ENCODE measurements at places on chromosomes 6 and 20.
A peak's percentile ranks its signal among the peaks of the same experiment; 100 is the strongest.

DNA sequence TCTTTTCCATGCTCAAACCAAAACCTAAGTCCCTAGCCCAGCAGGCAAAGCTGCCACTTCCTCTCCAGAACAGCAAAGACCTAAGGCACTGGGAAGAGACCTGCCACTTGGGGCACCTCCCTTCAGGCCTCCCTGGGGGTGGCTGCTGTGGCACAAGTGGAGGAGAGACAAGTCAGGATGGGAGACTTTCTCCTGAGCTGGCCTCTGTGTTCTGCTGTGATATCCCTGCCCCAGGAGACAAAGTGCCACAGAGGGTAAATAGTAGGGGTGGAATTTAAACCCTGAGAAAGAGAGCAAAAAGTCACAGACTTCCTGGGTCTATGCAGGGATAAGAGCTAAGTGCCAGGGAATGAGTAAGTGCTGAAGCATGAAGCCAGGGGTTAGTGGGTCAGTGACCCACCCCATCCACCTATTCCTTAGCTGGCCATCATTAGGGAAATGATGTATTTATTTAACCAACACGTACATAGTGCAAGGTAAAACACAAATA, 84.2 kb downstream of the MRPL14 start:
- DNase-seq: peak; percentile 21

DNA sequence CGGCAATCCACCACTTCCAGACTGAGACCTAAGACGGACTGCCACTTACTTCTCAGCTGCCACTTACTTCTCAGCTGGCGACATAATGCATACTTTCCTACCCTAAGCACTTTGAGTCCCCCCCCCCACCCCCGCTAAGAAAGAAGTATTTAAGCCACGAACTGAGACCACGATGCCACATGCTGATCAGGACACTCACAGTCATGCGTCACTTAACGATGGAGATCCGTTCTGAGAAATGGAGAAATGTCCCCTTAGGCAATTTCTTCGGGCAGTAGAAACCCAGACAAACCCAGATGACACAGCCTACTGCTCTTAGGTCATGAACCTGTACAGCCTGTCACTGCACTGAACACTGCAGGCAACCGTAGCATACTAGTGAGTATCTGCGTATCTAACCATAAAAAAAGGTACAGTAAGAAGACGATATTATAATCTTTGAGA, 690 bp downstream of the IFNGR1 start:
- peak; percentile 97 for DNase-seq

DNA sequence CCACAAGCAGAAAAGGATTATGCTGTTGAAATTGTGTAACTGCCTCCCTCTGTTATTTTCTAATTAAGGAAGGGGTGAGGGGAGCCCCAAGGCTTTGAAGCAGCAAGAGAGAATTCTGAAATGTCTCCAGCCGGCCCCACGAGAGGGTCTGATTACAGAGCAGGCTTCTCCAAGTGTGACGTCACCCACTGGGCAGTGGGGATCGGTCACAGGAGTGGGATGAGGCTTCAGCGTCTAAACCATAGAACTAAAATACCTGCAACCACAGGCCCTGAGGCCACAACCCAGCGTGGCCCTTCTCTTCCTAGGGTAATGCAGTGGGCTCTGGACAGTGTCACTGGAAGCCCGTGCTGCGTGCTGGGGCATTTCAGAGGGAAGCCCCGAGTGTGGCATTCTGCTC, 38.6 kb upstream of the APCDD1L start:
- DNase-seq: no peak

- DNase-seq: peak; percentile 59
Observed at GRCh38 chr6:166989427-166990032, 9.7 kb upstream of the CEP43 start.

- no peak for DNase-seq
Observed at GRCh38 chr6:113674075-113674474, 183.1 kb upstream of the MARCKS start.

DNA sequence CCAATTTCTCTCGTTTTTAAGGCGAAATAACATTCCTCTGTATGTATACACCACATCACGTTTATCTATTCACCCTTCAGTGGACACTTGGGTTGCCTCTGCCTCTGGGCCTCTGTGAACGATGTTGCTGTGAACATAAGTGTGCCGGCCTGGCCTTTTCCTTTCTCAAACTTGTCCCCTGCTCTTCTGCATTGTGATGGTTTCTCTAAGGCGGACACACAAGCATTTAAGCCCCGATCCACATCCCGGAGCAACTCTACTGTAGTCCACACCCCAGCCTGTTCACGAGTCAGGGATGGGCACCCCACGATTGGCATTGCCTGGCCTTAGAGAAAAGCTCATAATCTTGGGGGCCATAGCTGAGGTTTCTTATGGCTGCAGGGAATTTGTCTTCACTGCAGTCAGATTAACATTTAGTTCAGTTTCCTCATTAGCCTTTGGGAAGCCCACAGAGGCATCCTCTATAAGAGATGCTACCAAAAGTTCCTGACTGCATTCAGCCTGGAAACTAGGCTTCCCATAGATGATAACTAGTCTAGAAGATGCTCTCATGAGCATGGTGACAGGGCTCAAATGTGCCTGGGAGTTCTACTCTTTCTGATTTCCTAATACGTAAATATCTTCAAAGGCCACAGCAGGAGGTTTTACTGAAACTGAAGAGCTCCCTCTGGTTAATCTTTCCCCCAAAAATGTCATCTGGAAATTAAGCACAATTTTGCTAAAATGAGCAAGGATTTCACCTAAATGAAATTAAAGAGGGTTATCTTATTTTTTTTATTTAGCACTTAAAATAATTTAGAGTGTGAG, 762 bp downstream of the ZC3H12D start:
- DNase-seq: no peak

DNA sequence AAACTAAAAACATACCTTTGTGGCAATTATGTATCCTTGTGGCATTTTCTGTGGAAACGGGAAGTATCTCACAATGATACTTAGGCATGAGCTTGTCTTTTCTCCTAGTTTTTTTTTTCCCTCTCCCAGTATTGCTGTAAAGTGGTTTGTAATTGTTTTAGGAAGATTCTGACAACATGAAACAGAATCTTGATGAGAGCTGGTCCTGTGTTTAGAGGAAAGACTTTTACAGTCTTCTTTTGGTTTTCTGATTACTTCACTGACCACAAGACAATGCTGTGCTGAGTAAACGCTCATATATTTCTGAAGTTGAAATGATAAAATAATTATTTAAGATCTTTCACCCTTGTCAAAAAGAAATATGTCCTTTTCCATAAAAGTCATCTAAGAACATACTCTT, 201.2 kb downstream of the FOXC1 start:
- DNase-seq: no peak

- no peak for DNase-seq
Observed at GRCh38 chr20:59326188-59326587, 25.8 kb downstream of the EDN3 start.

DNA sequence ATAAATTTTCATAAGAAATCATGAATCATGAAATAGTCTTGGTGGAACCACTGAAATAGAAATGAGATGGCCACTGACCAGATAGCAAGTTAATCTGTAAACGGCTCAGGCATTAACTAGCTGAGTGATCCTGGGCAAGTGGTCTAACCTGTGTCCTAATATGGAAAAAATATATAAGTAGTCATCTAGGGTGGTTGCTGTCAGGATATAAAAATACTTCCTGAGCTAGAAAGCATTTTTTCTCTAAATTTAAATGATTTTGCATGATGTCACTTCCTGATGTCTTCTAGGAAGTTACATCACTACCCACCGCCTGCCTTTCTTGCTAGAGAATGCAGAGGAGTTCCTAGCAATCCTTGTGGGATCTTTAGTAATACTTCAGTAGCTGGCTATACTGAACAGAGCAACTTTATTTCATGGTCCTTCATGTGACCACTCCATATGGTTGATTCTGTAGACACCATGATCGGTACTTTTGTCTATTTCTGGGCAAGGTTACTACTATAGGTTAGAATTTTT, 228.1 kb upstream of the CEP162 start:
- DNase-seq: no peak

GRCh38 chr6:80454661-80455365, 348.3 kb downstream of the BCKDHB start:
- peak; percentile 40 for DNase-seq

- DNase-seq: no peak
Observed at GRCh38 chr6:37171201-37171969, 1.4 kb downstream of the PIM1 start.

- no peak for DNase-seq
Observed at GRCh38 chr6:170274713-170275560, 15.9 kb downstream of the DLL1 start.

DNA sequence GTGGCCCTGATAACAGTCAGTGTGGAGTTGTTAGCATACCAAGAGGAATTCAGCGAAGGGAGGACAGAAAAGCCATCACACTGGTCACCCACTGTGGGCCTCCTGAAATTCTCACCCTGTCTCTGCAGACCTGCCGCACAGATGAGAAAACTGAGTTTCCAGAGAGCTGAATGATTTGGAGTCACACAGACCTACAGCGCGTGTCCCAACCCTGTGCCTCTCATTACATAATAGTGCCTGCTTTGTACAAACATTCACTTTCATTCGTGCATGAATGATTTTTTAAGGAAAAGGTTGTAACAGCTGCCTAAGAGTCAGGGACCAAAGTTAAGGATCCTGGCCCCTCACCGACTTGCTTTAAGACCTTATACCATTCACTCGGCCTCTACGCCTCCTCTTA, 62.7 kb downstream of the THBS2 start:
- DNase-seq: no peak

GRCh38 chr6:29294499-29294914, 7.0 kb upstream of the OR14J1 start:
- DNase-seq: no peak

DNA sequence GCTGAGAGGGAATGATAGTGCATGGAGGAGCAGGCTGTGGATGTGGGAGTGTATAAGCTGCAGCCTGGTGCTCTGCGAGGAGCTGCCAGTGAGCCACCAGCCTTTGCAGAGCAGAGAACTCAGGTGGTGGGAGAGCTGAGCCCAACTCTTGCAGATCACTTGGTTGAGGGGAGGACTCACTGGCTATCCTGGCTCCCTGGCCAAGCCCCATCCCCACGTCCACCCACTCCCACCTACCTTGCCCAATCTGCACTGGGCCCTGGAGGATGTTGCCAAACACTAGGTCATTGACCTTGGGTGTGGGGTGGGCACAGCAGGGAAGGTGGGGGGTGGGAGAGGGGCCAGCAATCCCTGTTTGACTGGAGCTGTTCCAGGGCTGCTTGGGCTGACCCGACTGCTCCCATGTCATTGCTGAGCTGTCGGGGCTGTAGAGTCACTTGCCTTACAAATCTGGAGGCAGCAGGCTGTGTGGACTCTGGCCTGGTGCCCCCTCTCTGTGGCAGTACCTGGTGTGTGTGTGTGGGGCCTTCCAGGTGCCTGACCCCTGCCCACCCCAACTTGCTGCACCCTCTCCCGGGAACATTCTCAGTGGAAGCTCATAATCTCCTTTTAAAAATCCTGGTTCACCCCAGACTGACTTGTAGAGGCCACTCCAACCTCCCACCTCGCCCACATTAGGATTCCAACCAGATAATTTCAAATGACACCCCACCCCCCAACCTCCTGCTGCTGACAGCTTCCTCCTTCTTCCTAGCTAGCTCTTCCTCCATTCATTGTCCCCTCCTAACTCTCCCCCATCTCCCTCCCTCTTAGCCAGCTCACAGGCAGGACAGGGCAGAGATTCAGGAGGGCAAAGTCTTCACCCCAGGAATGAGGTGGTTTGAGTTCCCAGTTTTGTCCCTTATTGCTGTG, 162.3 kb downstream of the MRPL14 start:
- no peak for DNase-seq

Measured in inflammatory macrophage (primary cell).